Adipocyte (in vitro differentiated cells): ENCODE measurements at places on chromosomes 1 and 21.

DNA sequence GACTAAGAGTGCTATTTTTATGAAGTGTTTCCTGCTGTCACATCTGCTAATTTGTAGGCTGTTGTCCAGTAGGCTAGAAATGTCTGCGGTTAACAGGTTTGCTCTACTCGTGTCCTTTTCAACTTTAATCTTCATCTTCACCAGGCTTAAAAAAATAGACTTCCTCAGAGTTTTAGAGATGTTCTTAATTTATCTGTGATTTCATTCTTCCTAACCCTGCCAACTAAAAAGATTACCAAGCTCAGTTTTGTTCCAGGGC is 66.8 kb downstream of the SASS6 start:
- DNase-seq, result no peak

GRCh38 chr1:202143768-202144401 is 652 bp downstream of the ARL8A start:
- peak; percentile 67 for DNase-seq

- no peak for DNase-seq
Observed at GRCh38 chr1:244383278-244383884, 68.3 kb downstream of the ADSS2 start.

DNA sequence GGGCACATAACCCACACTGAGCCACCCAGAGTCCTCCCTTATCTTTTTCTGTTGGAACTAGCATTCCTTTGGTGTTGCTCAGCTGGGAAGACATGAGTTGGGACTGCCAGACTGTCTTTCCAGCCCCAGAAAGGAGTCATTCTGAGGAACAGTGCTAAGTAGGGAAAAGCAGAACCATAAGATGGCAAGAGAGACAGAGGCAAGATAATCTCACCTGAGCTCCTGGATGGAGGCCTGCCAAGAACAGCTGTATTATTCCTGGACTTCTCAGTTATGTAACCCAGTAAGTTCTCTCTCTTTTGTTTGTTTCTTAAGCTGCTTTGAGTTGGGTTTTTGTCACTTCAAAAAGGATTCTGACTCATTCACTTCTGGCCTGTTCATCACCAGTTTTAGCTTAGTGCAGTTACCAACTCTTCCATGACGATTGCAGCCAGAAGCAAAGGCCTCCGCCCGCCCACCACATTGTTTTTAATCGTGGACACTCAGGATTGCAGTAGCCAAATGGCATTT is 134.4 kb downstream of the OMA1 start:
- peak; percentile 34 for DNase-seq

DNA sequence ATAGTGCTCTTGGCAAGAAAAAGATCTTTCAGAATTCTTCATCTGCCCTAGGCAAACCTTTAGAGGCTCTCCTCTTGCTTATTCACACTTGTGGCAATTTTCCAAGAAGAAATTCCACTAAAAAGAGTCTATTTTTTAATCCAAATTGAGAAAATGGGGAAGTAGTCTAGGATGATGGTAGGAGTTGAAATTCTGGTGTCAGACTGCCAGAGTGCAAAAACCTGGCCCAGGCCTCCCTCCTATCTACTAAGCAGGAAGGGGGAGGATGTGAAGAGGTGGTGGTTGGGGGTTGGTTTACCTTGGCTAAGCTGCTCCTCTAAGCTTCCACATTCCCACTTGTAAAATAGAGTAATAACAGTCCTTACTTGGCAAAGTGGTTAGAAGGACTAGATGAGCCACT is 120.6 kb upstream of the KCNJ15 start:
- no peak for DNase-seq

DNA sequence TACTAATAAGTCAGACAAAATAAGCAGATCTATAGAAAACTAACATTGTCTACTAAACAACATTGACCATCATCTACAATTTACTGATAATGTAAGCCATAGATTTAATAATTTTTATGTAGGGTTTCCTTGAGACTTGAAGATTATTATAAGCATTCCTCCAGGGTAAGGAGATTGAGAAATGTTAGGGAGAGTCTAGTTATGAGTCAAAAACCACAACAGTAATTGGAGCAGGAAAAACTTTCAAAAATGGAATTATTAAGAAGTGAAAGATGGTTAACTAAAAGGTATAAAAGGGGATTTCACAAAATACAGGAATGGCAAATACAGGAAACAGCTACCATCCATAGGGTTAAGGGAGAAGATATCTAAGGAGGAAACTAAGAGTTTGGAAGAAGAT is 12.4 kb upstream of the UHMK1 start:
- DNase-seq, result peak; percentile 49

DNA sequence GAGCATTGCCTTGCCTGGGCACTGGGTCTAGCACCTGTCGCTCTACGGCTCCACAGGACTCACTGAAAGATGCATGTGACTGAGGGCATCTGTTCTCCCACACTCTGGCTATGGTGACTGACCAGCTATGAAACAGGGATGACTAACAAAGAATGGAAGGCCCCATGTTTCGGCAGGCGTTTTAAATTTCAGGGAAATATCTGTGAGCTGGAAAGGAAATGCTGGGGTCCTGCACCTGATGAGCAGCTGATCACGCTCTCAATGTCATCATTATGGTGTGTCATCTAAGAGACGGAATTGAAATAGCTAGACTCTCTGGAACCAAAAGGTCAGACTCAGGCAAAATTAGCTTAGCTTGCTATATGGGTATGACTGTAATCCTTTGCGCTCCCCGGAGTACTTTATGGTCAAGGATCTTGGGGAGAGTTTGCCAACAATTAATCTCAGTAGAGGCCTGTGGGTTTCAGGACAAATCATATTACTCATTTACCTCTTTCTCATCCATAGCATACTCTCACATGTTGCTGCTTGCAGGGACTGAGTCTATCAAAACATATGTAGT is 24.5 kb upstream of the PALMD start:
- no peak for DNase-seq
